ENCODE measurements at places on chromosomes 3 and 15.

- DNase-seq = peak; percentile 8
These were observed 223.6 kb upstream of the PDZRN3 start for GRCh38 chr3:73848173-73848906.

- no peak for DNase-seq
These were observed 137.5 kb upstream of the PRR23C start for GRCh38 chr3:139182143-139182542.

DNA sequence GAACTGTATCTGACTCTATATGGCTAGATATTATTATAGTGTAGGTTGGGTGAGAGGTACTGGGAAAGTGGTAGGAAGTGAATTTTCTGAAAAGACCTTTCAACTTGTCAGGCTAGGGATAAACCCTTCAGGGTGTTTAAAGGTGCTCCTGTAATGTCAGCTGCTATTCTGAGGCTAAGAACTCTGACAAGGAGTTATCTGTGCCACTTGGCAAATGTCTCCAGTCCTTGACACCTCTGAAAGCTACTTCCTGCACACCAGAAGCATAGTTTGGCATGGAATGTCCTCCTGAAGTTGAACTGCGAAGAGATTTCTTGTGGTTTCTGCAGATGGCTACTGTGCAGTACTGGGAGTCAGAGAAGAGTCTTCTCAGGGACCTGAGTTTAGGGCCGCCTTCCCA is 194.3 kb downstream of the CDIN1 start:
- no peak for DNase-seq

GRCh38 chr3:126746395-126747177 is 42.5 kb downstream of the CHCHD6 start:
- no peak for DNase-seq

GRCh38 chr15:89775815-89776214 is 317 bp upstream of the MESP2 start:
- DNase-seq = no peak

- no peak for DNase-seq
These were observed 53.1 kb downstream of the ARRDC4 start for GRCh38 chr15:98013631-98014030.

- DNase-seq = no peak
These were observed 54.0 kb upstream of the GCNT3 start for GRCh38 chr15:59557581-59557980.

All from HCEC 1CT (cell line).